ENCODE measurements at places on chromosomes 4 and X.

- no peak for DNase-seq
Measured at GRCh38 chrX:130172127-130172845, 524 bp downstream of the RAB33A start.

DNA sequence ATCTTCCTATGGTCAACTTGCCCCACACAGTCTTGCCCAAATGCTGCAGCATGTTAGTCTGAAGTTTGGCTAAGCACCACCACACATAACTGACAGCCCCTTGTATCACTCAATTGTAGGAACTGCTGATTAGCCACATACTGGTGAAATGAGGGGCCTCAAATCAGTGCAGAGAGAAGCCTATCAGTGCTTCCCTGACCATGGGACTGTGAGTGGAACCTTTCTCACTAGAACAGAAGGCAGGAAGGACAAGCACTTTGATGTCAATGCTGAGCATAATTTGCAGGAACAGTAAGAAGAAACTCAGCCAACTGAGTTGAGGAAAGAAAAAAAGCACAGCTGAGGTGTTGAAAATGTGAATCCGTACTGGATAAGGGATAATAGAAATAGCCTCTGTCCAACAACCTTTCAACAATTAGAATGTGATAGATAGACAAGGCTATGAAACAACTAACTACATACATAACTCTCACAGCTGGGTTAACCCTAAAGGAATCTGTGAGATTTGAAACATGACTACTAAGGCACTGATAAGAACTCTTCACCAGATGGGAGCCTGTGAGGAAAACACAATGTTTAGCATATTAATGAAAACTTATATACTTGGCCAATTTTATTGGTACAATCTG is 136.6 kb upstream of the SH3RF1 start:
- DNase-seq, result no peak

DNA sequence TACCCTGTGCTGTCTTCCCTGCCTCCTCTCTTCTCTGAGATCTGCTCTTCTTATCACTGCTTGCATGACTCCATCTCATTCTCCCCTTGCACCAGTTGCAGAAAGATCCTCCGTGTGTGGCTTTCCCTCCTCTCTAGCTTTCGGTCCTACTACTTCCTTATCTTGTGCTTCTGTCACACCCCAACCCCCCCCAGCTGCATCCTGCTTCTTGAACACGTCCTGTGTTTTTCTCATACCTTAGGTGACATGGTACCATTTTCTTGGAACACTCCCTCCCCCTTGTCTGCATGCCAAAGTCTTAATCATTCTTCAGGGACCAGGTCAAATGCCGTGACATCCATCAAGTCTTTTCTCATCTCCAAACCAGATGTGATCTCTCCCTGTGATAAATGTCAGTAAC is 46.4 kb downstream of the FHL1 start:
- no peak for DNase-seq

GRCh38 chrX:47902161-47902560 is 65.5 kb downstream of the ZNF81 start:
- DNase-seq, result no peak

- DNase-seq, result no peak
Measured at GRCh38 chr4:113088050-113088449, 38.6 kb downstream of the ANK2 start.

- DNase-seq, result no peak
Measured at GRCh38 chr4:87196927-87197326, 23.5 kb downstream of the KLHL8 start.

DNA sequence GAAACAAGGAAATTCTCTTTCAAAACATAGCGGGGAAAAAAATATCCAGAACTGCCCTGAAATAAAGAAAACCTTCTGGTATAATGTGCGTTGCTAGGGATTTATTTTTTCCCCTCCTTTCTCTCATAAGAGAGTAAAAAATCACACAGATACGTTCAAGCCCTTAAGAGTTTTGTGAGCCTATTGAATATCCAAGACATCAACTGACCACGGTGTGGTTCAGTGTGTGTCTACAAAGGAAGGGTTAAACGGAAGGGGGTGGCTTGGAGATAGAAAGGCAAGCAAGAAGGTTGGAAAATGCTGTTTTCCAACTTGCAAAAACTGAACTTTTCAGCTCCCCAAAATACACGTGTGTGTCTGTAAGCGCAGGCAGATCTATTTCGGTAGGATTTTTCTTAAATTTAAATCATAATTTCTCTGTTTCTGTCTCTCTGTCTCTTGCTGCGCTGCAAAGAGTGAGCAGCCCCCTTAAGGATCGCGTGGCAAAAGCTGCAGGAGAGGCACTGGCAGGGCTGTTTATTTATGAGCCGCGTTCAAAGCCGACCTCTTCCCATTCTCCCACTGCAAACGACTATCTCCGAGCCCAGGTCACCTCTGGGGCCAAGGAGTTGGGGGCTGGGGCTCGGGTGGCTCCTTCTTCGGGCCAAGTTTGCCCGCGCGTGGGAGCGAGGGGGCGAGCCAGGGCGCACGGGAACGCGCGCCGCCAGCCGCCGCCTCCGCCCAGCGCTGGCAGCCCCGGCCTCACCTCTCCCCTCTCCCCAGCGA is 492 bp upstream of the SLIT2 start:
- DNase-seq, result no peak

DNA sequence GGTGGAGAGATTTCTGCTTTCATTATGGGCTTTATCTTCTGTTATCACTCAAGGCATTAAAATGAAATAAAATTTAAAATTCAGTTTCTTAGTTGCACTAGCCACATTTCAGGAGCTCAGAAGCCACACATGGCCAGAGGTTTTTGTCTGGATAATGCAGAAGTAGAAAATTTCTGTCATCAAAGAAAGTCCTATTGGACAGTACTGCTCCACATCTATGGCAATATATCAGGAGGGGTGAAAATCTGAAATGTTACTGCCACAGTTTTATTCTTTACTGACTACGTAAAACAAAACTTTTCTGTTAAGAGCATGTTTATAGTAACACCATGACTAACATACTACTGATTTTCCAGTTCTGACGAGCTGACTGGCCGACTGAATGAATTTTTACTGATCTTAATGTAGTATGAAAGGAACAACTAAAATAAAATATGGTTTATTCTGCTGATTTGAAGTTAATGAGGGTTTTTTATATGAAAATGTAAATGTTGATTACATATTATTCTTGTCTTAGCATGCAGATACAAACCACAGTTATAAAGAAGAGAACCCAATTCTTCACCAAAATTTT is 264.0 kb upstream of the HAND2 start:
- DNase-seq, result no peak

GRCh38 chr4:95084584-95084983 is 326.8 kb downstream of the BMPR1B start:
- DNase-seq, result no peak

DNA sequence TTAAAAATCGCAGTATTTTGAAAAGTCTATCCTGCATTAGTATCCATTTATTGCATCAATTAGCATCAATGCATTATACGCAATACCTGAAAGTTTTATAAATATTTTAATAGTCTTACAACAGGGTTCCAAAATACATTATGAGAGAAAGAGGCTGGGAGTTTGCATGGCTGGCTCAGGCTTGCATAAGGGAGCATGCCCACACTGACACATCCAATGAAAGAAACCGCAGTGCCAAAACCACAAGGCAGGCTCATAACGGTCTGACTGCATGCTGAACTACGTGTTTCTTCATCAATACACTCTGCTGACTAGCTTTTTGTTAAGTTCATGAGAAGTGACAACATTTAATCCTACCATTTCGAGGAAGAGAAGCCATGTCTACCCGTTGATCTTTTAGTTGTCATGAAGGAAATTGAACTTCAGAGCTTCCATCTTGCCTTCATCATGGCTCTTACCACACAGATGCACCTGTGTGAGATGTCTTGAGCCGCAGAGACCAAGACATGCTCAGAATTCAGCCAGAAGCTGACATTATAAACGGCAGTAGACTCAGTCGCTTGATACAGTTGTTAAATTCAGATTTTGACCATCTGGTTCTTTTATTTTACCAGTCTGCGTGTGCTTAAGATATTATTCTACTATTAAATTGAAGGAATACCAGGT is 168.8 kb upstream of the FRG1 start:
- DNase-seq, result no peak

- DNase-seq, result no peak
Measured at GRCh38 chrX:38036466-38036865, 30.1 kb downstream of the SYTL5 start.

DNA sequence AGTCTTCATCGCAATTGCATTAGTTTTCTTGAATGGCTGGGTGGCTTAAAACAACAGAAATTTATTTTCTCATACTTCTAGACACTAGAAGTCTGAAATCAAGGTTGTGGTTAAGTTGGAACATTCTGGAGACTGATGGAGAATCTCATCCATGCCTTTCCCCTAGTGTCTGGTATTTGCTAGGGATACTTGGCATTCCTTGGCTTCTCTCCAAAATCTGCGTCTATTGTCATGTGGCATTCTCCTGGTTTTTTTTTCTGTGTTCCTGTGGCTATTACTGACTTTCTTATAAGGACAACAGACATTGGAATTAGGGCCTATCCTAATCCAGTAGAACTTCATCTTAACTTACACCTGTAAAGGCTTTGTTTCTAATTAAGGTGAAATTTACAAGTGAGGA is 272.8 kb upstream of the EPHA5 start:
- peak; percentile 73 for DNase-seq

DNA sequence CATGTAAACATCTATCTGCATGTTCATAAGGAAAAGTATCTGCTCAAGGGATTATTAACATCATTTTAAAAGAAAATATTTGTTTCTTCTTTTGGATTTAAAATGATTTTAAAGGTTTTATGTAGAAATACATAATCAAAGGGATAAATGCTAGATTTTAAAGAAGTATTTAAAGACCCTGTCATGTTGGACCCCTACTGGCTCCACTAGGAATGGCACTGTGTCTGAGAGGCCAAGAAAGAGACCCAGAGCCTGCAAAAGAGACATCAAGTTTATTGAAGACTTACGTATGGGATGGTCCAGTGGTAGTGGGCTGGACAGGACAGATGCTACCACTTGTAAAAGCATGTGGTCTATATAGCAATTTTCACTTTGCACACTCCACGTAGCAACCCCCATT is 78.7 kb upstream of the PCDH18 start:
- no peak for DNase-seq

DNA sequence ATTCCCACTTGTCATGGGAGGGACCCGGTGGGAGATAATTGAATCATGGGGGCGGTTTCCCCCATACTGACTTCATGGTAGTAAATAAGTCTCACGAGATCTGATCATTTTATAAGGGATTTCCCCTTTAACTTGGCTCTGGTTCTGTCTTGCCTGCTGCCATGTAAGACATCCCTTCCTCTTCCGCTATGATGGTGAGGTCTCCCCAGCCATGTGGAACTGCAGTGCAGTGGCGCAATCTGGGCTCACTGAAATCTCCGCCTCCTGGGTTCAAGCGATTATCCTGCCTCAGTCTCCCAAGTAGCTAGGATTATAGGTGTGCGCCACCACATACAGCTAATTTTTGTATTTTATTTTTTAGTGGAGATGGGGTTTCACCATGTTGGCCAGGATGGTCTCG is 2.9 kb downstream of the HPGDS start:
- no peak for DNase-seq

GRCh38 chr4:165343353-165344191 is 16.1 kb downstream of the MSMO1 start:
- no peak for DNase-seq

DNA sequence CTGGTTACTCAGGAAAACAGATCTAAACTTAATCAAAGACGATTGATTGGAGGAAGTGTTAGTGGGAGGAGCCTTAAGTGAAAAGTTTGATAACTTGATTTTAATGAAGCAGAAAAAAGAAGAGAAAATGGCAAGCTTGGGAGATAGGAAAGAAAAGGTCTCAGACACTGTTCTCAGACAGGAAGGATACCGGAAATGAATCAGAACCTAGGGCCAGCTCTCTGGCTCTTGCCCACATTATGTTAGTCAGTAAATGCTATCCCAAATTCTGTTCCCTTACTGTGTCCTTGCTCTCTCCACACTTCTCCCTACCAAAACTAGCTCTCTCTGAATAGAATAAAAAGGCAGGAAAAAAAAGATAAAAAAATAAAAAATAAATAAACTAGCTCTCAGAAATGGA is 48.6 kb upstream of the TMEM164 start:
- peak; percentile 23 for DNase-seq

GRCh38 chr4:140469791-140470733 is 28.0 kb downstream of the MGAT4D start:
- DNase-seq, result no peak

GRCh38 chrX:136473663-136474062 is 14.1 kb upstream of the BRS3 start:
- no peak for DNase-seq

DNA sequence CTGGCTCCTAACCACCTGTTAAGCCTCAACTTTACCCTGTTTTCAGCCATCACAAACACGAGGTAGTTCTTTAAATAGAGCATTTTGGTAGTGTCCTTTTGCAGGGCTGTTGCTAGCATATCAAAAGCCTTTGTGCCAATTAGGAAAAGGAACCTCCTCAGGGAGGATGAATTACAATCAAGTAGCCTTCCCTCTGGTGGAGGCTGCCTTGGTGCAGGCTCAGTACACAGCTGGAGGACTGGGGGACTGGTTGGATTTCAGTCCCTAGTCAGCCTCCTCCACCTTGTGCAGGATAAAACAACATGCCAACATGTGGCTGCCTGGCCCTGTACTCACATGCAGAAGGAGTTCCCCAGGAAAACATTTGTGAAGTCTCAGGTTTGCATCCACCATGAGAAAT is 53.1 kb downstream of the RASGEF1B start:
- DNase-seq, result no peak

GRCh38 chrX:148691456-148691855 is 191.0 kb downstream of the AFF2 start:
- no peak for DNase-seq

GRCh38 chr4:38654273-38654672 is 9.7 kb upstream of the KLF3 start:
- no peak for DNase-seq

- no peak for DNase-seq
Measured at GRCh38 chr4:77600521-77601451, 4.8 kb upstream of the CXCL13 start.

GRCh38 chr4:72938516-72938915 is 131.0 kb downstream of the COX18 start:
- no peak for DNase-seq

DNA sequence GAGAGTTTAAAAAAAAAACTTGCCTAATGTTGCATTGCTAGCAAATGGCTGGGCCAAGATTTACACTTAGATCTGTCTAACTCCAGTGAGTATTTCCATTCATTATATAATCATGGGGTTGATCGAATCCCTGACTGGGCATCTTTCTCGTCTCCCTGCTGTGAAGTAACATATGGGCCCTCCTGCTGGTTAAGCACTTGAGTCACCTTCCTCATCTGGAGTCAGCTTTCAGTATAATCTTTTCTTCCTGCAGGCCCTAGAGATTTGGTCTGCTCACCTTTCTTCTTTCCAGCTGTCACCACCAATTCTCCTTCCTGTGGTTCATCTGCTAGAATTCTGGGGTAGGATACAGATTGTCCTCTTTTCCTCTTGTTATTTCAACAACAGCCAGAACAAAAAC is 41.6 kb downstream of the TIGD2 start:
- no peak for DNase-seq

DNA sequence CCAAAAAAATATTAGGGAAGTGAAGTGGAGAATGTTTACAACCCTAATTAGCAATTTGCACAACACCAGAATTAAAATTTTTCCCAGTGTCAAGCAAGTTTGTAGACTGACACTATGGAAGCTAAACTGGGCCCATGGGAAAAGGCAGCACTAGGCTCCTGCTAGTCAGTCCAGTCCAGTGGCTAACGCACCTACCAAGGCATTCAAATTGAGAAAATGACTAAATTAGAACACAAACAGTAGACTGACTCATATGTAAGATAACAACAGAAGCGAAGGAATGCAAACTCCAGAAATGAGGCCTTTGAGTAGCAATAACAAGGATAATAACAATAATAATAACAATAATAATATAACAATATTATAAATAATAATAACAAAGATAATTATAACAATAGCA is 90.7 kb downstream of the GRIA3 start:
- DNase-seq, result no peak

Data from HS-5 (cell line).